Stimulated activated CD8-positive, alpha-beta memory T cell treated with anti-CD3 and anti-CD28 coated beads, Interleukin-15, amount 100 ng/mL, for 4 hours (primary cell): ENCODE measurements at places on chromosomes 6 and 20.
A peak's percentile ranks its signal among the peaks of the same experiment; 100 is the strongest.

GRCh38 chr20:32808438-32808837 lies 11.3 kb upstream of the MAPRE1 start:
- DNase-seq: no peak

DNA sequence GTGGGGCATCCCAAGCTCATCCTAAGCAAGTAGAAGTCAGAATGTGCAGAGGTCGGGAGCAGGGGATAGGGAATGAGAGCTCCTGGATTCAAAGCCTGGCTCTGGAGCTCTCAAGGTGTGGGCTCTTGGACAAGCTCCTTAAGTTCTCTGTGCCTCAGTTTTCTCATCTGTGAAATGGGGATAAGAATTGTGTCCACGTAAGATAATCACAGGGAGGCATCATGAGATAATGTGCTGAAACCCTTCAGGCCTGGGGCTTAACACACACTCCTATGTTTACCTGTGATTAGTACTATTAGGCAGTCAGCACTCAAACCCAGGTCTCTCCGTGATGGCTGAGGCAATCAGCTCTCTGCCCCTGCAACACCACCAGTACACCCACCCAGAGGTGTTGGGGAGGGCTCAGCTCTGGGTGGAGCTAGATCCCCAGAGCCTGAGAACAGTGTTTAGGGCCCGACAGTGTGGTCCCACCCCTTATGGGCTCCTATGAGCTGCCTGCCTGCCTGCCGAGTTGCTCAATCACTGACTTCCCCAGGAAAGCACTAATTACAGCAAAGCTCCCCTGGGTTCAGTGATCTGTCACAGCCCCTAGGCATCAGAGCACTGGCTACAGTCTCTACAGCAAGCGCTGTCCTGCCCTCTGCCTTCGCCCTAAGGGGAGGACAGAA lies 6.3 kb upstream of the SIRPA start:
- no peak for DNase-seq

GRCh38 chr6:12969966-12970365 lies 253.4 kb downstream of the PHACTR1 start:
- DNase-seq: no peak

DNA sequence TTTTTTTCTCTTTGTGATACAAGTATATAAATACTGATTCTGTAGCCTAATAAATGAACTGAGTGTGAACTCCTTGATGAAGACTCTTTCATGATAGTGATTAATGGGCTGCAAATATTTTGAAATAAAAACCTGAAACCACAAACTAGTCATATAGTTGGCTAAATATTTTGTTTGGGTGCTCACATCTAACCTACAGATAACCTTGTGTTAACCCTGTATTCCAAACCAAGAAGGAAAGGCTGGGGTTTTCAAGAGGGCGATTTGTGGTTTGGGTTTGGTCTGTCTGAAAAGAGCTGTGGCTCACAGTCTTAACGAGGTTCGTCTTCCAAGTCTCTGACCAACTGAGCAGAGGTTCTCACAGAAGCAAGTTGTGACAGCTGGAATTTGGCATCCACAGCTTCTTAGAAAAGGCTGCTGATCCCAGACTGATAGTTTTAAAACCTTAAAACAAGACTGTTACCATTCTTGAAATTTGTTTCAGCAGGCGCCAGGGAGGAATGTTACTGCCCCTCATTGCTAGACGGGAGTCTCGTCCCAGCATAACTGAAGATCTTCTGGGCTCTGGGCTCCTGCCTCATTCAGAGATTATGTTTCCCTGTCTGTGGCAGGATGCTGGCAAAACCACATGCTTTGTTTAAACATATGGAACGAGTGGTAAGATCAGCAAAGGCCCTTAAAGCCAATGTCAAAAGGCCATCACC lies 736.4 kb upstream of the MARCKS start:
- no peak for DNase-seq

DNA sequence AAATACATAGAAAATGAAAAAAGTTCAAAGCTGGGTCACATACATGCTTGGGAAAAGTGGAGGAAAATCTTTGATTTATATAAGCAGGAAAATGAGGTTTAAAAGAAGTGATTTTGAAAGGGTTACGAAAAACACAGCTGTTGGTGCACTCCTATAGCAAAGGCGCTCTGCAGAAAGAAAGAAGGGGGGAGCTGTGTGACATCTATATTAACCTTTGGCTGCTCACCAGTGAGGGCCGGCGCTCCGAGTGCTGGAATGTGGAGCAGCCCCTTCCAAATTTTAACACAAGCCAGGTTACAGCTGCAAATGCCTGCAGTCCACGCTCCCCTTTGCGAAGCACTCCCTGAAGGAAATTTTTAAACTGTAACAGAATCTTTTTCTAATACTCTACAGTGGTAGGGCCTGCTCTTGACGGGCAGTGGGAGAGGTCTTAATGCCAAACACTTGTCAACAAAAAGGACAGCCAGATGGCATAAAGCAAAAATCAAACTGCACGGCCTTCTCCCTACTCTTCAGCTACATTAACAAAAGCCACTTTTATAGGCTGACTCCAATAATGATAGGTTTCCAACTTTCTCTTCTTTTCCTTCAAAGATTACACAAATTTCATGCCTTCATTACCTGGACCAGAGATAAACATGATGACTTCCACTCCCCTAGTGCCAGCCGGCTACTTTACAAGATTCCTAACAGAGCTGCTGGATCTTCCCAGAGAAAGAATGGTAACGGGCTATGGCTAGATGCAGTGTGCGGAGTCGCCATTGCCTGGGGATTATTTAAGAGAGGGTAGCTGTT lies 4.8 kb downstream of the BMP7 start:
- DNase-seq: no peak

- no peak for DNase-seq
Measured at GRCh38 chr20:45179166-45179565, 4.5 kb downstream of the PI3 start.

DNA sequence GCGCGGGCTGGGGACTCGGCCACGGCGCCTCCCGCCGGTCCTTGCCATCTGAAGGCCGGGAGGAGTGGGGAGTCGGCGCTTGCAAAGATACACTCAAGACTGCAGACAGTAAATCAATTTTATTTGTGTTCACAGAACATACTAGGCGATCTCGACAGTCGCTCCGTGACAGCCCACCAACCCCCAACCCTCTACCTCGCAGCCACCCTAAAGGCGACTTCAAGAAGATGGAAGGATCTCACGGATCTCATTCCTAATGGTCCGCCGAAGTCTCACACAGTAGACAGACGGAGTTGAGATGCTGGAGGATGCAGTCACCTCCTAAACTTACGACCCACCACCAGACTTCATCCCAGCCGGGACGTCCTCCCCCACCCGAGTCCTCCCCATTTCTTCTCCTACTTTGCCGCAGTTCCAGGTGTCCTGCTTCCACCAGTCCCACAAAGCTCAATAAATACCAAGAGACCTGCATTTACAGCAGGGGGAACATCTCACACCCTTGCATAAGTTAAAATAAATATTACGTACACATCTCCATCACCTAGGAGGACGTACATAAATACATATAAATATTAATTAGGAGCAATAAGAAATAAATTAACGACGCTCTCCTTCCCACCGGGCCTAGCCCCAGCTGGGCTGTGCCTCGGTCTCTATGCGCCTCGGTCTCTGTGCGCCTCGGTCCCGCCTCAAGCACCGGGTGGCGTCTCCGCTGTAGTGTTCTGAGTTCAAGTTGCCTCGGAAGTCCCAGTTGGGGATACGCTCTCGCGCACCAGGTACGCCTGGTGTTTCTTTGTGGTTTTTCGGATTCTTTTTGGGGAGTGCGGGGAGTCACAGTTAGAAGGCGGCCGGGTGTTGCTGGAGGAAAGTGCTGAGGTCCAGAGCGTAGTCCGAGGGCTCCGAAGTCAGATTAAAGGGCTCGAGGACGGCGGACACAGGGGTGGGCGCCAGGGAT lies 889 bp upstream of the FLOT1 start:
- DNase-seq: peak; percentile 30

- DNase-seq: no peak
Measured at GRCh38 chr6:81570681-81571080, 181.8 kb downstream of the TENT5A start.

DNA sequence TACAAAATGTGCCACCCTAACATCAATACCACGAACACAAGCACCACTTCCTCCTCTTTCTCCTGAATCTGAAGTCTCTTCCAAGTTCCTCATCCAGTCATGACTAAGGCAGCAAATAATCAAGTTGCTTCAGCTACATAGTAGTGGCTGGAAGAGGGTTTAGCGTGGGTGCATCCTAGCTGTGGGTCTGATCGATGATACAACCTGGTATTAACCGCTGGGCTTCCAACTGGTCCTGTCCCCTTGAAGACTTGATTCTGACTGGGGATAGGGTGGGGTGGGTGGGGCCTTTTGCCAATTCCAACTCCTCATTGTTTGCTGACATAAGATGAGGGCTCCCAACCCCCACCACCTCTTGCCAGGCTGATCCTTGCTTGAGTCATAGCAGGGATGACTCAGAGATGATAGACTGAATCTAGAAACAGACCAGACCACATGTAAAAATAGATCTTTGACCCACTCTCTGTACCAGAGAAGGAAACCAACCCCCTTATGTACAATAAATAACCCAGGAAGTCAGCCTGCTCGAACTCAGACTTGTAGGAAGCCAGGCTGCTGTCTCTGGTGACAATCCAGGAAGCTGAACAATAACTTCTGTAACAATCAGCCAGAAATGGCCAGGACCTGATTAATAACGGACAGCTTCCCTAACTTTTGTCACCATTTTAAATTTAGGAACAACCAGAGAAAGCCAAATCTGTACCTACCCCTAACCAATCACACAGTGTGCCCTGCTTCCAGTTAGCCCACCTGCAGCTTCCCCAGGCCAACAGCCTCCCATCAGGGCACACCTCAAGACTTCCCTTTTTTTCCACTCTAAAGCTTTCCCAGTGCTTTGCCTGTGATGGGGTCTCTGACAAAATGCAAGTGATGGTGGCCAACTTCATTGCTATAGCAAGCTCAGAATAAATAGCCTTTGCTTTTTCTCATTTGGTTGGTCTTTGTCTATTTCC lies 68.9 kb upstream of the FAM184A start:
- DNase-seq: peak; percentile 12

DNA sequence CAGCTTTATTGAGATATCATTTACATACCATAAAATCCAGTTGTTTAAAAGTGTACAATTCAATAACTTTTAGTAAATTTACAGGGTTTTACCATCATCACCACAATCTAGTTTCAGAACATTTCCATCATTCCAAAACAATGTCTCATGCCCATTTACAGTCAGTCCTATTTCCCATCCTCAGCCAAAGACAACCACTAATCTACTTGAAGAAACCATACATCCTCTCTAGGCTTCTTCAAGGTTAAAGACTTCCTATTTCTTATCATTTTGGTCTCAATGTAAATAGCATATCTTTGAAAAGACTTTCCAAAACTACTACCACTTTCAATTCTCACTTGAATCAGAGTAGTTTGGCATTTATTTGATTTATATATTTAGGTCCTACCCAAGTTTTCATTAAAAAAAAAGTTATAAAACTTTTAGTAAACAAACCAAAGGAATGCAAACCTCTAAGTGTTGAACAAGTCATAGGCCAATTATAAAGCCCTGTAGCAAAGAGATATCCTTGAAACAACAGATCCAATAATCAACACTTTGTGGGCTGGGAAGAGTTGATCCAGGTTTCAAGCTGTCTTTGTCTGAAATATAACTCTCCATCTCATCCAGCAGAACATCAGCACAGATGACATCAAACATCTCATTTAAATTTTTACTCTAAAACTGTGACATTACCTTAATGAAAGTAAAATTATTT lies 211.3 kb upstream of the RUNX2 start:
- no peak for DNase-seq

DNA sequence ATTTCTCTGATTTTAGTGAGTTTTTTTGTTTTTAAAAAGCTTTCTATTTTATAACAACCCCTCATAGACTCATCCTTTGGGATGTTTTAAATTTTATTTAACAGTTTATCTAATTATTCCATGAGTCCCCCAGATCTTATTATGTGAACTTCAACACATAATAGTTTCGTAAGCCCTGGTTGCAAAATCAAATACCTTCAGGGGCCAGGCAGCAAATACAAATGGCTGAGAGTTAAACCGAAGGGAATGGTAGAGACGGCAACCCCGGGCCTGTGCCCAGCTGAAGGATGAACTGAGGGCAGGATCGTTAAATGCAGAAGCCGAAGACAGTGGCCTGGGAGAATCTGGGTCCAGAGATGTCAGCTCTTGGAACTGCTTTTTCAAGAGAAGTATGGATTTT lies 88.4 kb downstream of the RTN4IP1 start:
- no peak for DNase-seq

- no peak for DNase-seq
Measured at GRCh38 chr6:29685718-29686326, 4.9 kb upstream of the ZFP57 start.

DNA sequence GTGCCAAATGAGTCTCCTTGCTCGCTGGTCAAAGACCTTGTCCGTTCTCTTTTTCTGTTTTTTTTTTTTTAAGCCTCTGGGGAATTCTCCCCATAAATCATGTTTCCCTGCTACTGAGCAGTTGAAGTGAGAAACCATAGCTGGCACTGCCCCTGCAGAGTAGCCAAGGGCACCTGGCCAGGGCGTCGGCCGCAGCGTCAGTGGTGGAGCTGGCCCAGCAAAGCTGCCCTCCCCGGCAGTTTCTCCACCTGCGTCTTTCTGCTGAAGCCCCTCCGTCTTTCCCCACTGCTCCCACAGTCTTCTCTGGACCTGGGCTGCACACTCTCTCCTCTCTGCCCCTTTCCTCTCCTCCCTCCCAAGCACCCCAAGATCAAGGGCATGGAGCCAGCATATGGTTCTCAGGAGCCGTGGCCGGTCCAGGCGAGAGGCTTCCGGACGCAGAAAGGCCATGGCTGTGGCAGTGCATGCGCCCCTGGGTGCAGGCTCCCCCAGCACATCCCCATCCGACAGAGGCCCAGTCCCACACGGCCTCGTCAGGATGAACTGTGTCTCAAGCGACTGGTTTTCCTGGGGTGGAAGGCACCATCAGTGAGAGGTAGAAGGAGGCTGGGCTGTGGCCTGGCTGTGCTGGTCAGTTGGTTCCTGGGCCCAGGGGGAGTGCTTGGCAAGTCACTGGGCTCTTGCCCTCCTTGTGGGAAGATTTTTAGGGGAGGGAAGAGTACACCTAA lies 218.1 kb downstream of the ERMARD start:
- no peak for DNase-seq

- no peak for DNase-seq
Measured at GRCh38 chr20:46434597-46434996, 28.2 kb upstream of the ELMO2 start.

GRCh38 chr6:80676386-80676785 lies 569.9 kb downstream of the BCKDHB start:
- DNase-seq: no peak

DNA sequence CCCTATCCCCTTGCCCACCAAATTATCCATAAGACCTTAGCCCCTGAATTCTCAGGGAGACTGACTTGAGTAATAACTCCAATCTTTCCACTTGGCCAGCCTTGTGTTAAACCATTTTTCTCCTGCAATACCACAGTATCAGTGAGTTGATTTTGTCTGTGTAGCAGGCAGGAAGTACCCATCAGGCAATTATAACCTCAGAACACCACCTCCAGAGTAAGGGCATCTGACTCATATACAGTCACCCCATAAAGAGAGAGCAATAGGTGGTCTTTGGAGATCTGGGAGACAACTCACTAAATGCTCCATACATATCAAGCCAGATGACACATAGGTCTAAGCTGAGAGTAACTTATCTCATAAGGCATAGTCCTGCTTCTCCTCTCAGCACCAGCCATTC lies 83.7 kb downstream of the FILIP1 start:
- no peak for DNase-seq

GRCh38 chr20:4883051-4883450 lies 118.3 kb downstream of the SLC23A2 start:
- DNase-seq: no peak
